ENCODE measurements at places on chromosomes 5 and 9. TPM values are rescaled to one million over a fixed set of nuclear protein-coding genes. Genes with fewer than 3 reads are reported as not detected.

SUSD3 gene
- polyA plus RNA-seq, result 9.7 TPM

IL13 gene
- not detected for polyA plus RNA-seq

TRAF1 gene
- 4.4 TPM for polyA plus RNA-seq

LCN6 gene
- polyA plus RNA-seq, result not detected

DNA sequence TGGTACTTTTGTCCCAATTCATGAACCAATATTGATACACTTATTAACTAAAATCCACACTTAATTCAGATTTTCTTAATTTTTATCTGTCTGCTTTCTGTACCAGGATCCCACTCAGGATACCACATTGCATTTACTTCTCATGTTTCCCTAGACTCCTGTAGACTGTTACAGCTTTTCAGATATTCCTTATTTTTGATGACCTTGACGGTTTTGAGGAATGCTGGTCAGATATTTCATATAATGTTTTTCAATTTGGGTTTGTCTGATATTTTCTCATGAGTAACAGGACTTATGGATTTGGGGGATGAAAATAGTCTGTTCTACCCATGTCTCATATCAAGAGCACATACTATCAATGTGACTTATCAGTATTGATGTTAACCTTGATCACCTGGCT is 37.4 kb downstream of the PLPPR1 start:
- no peak for DNase-seq

GRCh38 chr5:168961681-168962080 is 339.3 kb downstream of the SLIT3 start:
- DNase-seq, result no peak

DNA sequence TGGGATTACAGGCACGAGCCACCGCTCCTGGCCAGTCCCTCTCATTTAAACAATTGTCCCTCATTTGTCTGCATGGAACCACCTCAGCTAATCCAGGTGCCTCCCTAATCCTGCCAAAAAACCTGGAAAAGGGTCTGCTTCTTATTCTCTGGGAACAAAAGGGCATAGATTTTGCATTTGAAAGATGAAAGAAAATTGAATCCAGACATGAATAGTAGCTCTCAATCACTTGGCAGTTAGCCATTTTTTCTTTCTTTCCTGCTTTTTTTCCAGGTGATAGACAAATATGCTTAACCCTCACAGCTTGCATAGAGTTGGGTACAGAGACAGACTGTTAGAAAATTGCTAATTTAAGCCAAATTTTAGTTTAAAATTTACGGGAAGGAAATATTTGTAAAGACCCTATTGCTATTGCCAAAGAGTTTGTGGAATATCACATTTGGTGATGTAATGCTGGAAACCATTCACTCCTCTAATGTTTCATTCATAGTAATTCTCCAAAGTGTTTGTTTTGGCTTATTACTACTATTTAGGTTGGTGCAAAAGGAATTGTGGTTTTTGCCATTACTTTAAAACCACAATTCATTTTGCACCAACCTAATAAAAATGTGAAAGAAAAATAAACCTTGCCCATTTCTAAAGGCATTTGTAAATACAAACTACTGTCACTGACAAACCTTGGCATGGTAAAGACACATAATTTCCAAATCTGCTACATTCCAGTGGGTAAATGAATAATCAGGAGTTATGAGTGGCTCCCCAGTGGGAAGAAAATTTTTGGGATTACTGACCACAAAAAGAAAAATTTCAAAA is 80.5 kb upstream of the JAK2 start:
- DNase-seq, result no peak

GRCh38 chr5:150407096-150407720 is 5.5 kb downstream of the CD74 start:
- DNase-seq, result no peak

GRCh38 chr5:16391858-16392649 is 73.5 kb downstream of the ZNF622 start:
- DNase-seq, result no peak

- no peak for DNase-seq
Observed at GRCh38 chr5:106269252-106269843, 1401.4 kb downstream of the EFNA5 start.

DNA sequence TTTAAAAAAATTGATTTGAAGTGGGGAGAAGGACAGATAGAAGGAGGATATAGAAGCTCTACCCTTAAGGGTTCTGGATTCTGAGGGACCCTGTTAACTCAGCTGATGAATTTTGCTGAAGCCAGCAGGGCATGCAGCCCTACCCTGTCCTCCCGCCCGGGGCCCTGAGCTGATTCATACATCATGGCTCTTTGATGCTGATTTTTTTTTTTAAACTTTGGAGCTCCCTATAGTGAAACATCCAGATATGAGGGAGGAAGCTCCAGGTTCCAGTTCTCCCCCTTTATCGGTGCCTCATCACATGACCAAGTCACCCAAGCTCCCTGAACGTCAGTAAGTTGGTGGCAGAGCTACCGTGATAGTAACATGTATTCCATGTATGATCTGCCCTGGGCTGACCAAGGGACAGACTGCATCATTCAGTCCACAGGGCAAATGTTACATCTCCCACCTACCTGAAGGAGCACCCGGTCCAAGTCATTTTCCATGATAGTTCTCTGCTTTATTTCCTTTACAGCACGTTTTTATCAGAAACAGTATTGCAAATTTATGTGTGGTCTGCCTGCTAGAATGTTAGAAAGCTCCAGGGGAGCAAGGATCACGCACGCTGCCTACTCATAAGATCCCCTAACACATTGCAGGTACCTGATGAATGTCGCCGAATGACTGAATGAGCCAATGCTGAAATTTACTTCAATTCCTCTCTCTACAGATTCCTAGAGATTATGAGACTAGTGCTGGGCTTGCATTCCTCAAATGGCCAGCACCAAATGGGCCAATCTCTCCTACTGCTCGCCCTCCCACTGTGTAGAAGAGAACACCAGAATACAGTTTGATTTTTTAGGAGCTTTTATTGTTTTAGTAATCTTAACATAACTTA is 25.9 kb downstream of the SPARC start:
- DNase-seq, result no peak
